ENCODE measurements at places on chromosomes 5 and 9.

DNA sequence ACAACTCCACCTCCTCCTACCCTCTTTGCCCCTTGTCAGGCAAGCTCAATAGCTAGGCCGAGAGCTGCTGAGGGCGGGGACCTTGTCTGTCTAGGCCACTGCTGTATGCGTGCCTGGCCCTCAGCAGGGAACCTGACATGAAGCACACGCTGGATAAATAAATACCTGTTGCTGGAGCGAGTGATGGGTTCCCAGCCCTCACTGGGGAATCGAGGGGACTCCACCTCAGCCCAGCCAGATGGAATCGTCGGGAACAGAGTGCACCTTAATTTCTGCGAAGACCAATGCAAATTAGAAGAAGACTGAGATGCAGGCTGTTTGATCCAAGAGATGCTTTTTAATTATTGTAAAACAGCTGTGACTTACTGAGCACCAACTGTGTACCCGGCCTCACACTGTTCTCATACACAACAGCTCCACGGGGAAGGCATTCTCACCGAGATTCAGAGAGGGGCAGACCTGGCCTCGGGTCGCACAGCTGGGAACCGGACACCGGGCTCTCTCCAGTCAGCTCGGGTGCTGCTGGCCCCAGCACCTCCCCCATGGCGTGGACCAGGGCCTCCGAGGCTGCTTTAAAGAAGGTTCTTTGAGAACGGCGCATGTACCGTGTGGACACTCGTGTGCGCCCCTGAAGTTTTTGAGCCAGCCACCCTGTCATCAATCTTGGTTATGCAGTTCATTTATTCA, 109.7 kb upstream of the IER5L start:
- no peaks in the 10 kb centered on the region for H3K36me3 ChIP-seq
- H3K4me3 ChIP-seq, result no peak overlapping the region
- no peak overlapping the region for H3K27ac ChIP-seq

DNA sequence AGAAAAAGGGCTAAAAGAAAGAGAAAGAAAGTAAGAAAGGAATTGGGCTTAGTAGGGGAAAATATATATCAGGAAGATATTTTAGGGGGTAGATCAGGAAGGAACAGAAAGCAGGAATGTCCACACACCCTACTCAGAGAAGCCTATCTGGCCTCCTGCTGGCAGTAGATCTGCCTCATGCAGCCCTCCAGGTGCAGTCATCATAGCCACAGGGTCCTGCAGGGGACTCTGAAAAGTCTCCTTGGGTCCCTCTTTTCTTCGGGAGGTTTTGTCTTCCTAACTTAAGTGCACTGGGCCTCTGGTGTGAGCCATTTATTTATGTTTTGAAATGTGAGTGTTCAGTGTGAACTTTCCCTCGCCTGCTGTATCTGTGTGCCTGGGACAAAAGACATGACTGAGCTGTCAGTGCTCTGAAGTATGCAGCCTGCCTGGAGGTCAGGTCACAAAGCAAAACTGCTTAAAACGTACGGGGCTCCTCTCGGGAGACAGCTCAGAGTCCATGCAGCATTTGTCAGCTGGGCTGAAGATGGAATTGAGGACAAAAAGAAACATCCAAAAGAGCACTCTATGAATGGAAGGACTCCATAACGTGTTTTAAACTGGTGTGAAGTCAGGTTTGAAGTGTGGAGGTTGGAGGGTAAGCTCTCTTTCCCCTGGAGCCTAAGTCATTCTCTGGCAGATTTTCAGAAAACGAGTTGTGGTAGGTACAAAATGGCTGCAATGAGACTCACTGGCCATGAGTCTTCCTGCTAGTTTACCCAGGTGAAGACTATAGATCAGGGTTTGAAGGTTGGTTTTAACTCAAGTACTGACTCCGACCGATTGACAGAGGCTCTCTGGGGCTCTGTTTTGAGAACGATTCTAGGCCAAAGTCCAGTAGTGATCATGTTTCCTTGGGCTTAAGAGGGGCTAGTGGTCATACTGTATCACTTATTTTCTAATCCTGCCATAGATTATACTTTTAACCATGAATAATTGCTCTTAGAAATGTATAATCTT, 151.8 kb upstream of the GDNF start:
- H3K27me3 ChIP-seq, result no peaks in the 10 kb centered on the region
- no peak overlapping the region for H3K4me3 ChIP-seq
- H3K27ac ChIP-seq, result no peak overlapping the region
- H3K4me1 ChIP-seq, result no peaks in the 10 kb centered on the region

DNA sequence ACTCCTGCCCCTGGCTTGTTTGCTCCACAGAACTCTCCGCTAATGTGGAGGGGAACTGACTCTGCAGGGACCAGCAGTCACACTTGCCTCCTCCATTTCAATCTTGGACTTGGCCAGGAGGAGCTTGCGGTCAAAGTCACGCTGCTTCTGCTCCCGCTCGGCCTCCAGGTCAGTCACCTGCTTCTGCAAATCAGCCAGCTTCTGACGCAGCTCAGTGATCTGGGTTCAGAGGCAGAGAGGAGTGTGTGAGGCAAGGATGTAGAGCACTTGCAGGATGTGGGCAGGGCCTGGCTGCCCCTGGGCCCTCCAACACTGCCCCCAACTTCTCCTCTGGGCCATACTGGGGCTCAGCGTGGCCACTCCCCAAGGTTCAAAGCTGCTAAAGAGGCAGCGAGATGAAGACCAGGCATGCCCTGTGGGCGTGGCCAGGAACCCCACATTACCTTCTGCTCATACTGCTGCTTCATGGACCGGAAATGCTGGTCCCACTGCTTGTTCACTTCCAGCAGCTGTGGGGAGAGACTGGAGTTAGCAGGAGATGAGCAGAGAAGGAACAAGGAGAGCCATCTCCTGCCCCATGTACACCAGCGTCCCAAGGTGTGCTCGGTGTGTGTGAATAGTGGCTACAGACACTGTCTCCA, 22.2 kb downstream of the GPX3 start:
- DNase-seq, result no peak
- no peak overlapping the region for H3K27ac ChIP-seq
- peaks cover 66% of the 10 kb centered on the region for H3K36me3 ChIP-seq

DNA sequence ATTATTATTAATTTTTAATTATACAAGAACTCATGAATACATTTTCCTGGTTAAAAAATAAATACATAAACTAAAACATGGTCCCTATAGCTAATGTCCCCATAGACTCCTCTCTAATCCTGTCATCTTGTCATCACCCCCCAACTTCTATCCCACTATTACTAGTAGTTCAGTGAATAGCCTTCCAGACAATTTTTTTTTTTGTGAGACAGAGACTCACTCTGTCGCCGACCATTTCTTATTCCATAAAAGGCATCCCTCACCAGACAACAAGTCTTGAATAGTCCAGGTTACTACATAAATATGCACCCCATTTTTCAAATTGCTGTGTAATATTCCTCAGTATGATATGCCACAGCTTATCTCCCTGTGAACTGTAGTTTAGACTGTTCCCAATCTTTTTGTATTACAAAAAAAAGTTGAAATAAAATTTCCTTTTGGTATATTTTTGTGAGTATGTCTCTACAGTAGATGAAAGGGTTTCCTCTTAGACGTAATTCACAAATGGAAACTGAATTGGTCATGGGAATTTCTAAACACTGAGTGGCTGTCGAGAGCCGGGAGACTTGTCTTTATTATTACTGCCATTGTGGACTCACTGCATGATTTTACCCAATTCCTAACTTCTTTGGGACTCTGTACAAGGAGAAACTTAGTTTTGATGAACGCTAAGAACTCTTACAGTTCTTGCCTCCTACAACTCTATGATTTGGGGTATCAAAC, 6.4 kb upstream of the ABLIM3 start:
- no peaks in the 10 kb centered on the region for H3K36me3 ChIP-seq
- peaks cover 14% of the 10 kb centered on the region for H3K27me3 ChIP-seq
- no peak overlapping the region for H3K4me3 ChIP-seq

- no peak for DNase-seq
- H3K4me3 ChIP-seq, result no peak overlapping the region
- no peaks in the 10 kb centered on the region for H3K4me1 ChIP-seq
- H3K27ac ChIP-seq, result no peak overlapping the region
- no peaks in the 10 kb centered on the region for H3K36me3 ChIP-seq
These were observed 90.3 kb upstream of the ZNF366 start for GRCh38 chr5:72597456-72597948.

DNA sequence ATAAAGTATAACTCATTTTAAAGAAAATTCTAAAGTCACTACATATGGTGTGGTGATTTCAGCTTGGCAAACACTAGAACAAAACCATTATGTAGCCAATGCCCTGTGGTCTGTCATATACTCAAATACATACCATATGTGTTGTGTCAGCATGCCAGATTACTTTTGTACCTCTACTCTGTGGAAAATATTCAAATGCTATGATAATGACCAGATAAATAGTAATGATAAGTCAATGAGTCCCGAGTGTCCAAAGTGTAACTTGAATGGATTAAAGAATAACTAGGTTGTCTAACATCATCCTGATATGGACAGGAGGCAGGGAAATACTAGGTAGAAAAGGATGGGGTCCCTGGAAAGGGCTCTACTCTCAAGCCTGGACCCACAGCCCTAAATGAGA, 58.0 kb upstream of the IL6ST start:
- no peaks in the 10 kb centered on the region for H3K27me3 ChIP-seq
- no peak for DNase-seq
- no peak overlapping the region for H3K4me3 ChIP-seq
- peaks cover 60% of the 10 kb centered on the region for H3K4me1 ChIP-seq
- peaks cover 5% of the 10 kb centered on the region for H3K36me3 ChIP-seq

GRCh38 chr9:97531888-97532376, 30.5 kb downstream of the TMOD1 start:
- peaks cover 5% of the 10 kb centered on the region for H3K27me3 ChIP-seq
- no peak for DNase-seq
- H3K4me3 ChIP-seq, result no peak overlapping the region
- H3K27ac ChIP-seq, result no peak overlapping the region
- H3K4me1 ChIP-seq, result peaks cover 11% of the 10 kb centered on the region

- no peak for DNase-seq
- H3K27ac ChIP-seq, result no peak overlapping the region
- H3K27me3 ChIP-seq, result no peaks in the 10 kb centered on the region
- H3K4me3 ChIP-seq, result no peak overlapping the region
- H3K36me3 ChIP-seq, result no peaks in the 10 kb centered on the region
- no peaks in the 10 kb centered on the region for H3K4me1 ChIP-seq
These were observed 71.5 kb downstream of the COX7C start for GRCh38 chr5:86689103-86689729.

DNA sequence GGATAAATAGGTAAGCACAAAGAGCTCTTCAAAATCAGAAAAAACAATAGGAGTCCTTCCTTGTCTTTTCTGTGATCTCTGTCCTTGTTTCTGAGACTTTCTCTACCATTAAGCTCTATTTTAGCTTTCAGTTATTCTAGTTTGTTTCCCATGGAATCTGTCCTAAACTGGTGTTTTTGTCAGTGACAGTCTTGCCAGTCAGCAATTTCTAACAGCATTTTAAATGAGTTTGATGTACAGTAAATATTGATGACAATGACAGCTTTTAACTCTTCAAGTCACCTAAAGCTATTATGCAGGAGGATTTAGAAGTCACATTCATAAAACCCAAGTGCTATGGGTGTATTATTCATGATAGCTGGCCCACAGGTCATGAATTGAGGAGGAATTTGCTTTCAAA, 17.9 kb downstream of the TIGD6 start:
- DNase-seq, result no peak
- no peak overlapping the region for H3K27ac ChIP-seq
- no peaks in the 10 kb centered on the region for H3K4me1 ChIP-seq
- no peaks in the 10 kb centered on the region for H3K27me3 ChIP-seq
- H3K4me3 ChIP-seq, result no peak overlapping the region

DNA sequence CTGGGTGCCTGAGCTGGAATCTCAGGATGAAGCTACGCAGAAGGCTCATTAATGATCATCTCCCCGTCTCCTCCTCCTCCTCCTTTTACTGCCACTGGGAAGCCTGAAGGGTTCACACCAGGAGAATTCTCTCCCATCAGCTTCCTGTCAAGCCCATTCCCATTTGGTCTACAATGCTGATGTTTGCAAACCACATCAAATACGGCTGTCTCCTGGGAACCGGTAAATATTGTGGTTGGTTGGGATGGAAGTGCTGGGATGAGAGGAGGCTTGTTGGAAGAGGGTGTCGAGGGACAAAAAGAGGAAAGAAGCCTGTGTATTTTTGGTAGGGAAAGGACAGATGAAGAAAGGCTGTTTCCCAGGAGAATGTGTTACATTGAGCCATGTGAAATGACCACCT, 13.2 kb upstream of the S1PR3 start:
- peaks cover 14% of the 10 kb centered on the region for H3K27me3 ChIP-seq
- no peak overlapping the region for H3K27ac ChIP-seq
- peaks cover 15% of the 10 kb centered on the region for H3K4me1 ChIP-seq
- no peaks in the 10 kb centered on the region for H3K36me3 ChIP-seq
- no peak for DNase-seq

- H3K4me1 ChIP-seq, result no peaks in the 10 kb centered on the region
- H3K4me3 ChIP-seq, result no peak overlapping the region
- no peaks in the 10 kb centered on the region for H3K27me3 ChIP-seq
These were observed 111.7 kb downstream of the KCNN2 start for GRCh38 chr5:114473541-114473940.

DNA sequence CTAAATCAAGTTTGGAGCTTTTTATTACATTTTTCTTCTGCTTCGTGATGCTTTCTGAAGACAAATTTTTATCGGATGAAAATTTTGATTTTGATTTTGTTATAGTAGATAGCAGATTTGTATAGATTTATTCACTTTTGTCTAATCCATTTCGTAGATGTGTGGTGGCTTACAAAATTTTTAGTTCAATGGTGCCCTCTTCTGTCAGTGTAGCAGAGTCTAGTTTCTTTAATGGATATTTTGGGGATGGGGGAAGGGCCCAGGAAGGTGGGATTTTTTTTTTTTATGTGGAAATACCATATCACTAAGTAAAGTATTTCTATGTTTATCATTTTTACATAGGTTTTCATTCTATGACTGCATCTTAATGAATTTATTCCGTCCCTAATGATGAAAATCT, 259.9 kb upstream of the TARS1 start:
- H3K4me3 ChIP-seq, result no peak overlapping the region
- H3K27me3 ChIP-seq, result no peaks in the 10 kb centered on the region
- H3K27ac ChIP-seq, result no peak overlapping the region
- no peaks in the 10 kb centered on the region for H3K36me3 ChIP-seq

DNA sequence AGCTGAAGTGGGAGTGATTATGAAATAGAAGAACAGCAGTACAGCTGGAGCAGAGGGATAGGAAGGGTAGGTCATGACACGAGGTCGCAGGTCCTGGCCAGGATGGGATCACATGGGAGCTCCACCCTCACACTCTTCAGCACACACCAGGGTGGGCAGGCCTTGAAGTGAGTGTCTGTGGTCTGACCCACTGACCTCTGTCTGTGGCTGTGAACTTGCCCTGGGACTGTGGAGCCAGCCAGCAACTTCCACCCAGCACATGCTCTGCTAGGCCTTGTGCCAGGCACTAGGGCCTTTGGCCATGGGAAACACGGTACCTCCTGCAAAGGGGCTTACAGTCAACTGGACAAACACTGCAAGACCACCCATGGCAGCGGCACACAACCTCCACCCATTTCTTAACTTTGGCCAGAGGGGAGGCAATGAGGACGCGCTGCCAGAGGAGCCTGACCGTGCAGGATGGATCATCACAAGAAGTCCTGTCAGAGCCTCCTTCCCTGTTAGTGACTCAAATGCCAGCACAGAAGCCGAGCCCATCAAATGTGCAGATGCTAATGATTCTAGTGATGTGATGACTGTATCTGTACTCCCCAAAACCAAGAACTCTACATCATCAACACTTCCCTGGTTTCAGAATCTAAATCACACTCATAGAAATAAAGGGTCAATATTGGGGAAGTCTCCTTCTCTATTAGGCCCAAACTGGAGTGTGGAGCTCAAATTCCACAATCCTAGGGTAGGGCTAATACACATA, 113.6 kb downstream of the DPYSL3 start:
- no peak for DNase-seq
- H3K27ac ChIP-seq, result no peak overlapping the region
- no peaks in the 10 kb centered on the region for H3K27me3 ChIP-seq
- H3K36me3 ChIP-seq, result no peaks in the 10 kb centered on the region
- H3K4me3 ChIP-seq, result no peak overlapping the region
